Right atrium auricular region (tissue), 2 donors: ENCODE measurements at places on chromosomes 1 and 21. TPM values are rescaled to one million over a fixed set of nuclear protein-coding genes. Genes with fewer than 3 reads are reported as not detected.

GRCh38 chr1:41740630-41741239 is 178.0 kb downstream of the HIVEP3 start:
- DNase-seq: no peak

The ILDR2 gene
- 23.2 TPM for total RNA-seq

The PIK3R3 gene
- total RNA-seq: 24.3 TPM

GRCh38 chr1:86429835-86430234 is 5.9 kb downstream of the CLCA2 start:
- peak; percentile 68 for DNase-seq

The C1QTNF12 gene
- not detected for total RNA-seq

DNA sequence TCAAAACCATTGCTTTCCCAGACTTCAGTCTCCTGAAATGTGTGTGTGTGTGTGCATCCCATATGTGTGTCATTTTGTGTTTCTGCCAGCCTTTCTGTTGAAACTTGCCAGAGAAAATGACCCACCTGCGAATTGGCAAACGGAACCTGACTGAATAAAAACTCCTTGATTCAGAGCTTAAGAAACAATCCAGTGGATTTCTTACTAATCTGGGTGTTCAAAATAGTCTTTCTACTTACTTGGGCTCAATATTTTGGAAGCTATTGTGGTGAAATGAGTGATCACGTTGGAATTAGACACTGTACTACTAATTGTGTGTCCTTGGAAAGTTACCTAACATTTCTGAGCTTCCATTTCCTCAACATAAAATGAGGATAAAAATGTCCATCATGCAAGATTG is 138.9 kb upstream of the ERG start:
- no peak for DNase-seq

The KLHL21 gene
- 61.6 TPM for total RNA-seq

DNA sequence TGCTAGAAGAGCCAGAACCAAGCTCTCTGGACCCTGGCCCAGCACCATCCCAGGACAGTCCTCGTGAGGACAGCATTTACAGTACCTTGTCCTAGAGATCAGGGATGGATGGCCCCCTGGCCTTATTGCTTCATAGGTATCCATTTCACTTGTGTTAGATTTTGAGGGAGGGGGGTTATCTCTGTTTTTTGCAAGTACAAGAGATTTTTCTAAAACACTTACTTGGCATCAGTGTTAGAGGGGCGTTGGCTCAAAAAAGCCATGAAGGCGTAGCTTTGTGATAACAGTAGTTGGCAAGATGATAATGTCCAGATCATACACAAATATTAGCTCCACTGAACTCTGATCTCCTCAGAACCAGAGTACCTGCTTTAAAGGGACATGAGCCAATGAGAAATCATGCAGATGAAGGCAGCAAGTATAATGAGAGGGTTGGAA is 5.8 kb upstream of the ATP1B1 start:
- no peak for DNase-seq

DNA sequence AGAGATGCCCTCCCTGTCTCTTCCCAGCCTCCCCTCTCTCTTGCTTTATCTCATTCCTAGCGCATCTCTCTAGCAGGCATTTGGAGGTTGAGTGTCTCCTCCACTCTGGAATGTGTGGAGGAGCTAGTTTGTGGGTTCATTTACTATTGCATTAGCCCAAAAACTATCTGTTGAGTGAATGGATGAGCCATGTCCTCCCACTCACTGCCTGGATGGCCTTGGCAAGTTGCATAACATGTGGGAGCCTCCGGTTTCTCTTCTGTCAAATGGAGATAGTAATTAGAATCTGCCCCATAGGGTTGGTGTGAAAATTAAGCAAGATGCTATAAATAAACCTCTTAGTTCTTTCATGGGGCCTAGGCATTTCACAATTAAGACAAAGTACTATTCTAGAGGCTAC is 181.8 kb downstream of the KAZN start:
- DNase-seq: no peak

DNA sequence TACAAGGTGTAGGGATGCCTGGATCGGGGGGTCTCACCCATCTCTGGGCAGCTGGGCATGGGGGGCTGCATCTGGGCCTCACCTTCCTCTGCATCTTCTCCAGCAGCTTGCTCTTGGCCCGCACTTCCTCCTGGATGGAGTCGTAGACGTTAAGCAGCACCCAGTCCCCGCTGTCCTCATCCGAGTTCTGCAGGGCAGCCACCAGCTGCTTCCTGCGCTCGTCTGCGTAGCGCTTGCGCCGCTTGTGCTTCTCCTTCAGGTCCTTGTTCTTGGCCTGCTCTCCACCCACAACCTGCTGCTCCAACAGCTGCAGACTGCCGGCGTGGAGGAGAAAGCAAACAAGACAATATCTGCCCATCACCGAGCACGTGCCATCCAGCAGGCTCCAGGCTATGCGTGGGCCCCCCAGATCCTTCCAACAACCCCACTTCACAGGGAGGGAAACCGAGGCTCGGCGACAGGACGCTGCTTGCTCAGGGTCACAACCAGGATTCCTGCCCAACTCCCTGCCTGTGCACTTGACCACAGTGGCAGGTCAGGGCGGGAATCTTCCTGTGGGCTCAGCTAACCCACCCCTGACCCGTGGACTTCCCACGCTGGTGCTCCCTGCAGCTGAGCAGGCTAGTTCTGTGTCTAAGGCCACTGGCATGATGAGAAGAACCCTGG is 21.5 kb upstream of the DDOST start:
- DNase-seq: no peak

The CHIT1 gene
- total RNA-seq: not detected

- DNase-seq: no peak
Observed at GRCh38 chr1:87650306-87650705, 321.6 kb downstream of the LMO4 start.

The ADAM15 gene
- 64.6 TPM for total RNA-seq

The CR1L gene
- total RNA-seq: not detected

- DNase-seq: peak; percentile 81
Observed at GRCh38 chr1:94783342-94784189, 36.6 kb upstream of the SLC44A3 start.

DNA sequence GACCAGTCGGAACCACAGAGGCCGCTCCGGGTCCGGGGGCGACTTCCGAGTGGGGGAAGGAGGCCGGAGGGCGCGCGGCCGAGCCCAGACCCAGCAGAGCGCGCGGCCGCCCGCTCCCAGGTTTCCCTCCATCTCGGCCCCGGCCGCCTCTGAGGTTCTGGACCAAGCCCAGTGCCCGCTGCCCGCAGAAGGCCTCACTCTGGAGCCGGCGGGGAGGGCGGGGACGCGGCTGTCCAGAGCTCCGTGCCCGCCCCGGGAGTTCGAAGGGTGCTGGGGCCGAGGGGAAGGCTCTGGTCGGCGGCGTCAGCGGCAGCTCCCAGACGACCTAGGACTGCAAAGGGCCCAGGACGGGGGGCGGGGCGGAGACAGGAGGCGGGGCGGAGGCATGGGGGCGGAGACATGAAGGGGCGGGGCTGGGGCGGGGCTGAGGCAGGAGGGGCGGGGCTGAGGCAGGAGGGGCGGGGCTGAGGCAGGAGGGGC is 48.0 kb upstream of the SLC19A1 start:
- DNase-seq: no peak
